ENCODE measurements at places on chromosomes 2 and 18.

DNA sequence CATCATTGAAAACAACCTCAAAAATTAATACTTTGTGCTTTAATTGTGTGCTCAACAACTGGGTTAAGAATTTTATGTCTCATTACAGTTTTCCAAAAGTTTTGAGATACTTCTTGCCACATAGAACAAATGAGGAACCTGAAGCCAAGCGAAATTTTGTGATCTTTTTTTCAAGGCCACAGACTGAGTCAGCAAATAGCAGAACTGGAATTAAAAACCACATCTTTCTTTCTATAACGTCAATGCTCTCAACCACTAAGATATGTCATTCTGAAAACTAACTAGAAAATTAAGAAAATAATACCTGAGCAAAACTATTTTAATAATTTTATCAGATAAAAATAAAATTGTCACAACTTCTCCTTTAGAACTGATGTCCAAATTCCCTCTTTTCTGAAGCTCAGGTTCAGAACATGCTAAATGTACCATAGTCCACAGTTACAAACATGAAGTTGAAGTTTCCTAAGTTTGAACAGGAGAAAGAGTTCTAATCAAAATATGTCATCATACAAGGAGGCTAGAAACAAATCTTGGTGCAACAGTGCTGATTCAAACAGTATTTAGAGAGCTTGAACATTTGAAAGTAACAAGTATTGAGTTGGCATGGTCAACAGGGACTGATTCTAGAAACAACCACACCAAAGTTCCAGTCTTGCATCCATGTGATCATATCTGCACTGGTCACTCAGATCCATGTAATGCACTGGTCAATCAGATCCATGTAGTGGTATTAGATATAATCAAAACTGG lies 27.6 kb upstream of the CALCRL start:
- no peak for DNase-seq

GRCh38 chr2:160510617-160511016 lies 17.0 kb upstream of the RBMS1 start:
- no peak for DNase-seq

DNA sequence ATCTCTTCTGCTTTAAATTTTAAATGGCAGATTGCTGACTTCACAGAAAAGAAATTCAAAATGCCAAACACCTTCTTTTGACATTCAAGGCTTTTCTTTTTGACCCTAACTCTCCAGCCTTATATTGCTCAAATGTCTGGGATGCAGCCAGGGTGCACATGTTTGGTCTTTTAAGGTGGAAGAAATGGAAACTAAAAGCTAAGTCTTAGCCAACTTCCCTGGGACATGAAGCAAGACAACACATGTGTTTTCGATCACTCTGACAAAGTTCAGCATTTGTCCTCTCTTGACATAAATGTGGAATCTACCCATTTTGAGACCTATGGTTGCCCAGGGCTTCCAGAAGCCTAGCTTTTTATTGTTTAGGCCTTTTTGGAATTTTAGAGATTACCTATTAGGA lies 161.6 kb downstream of the RDH14 start:
- no peak for DNase-seq

DNA sequence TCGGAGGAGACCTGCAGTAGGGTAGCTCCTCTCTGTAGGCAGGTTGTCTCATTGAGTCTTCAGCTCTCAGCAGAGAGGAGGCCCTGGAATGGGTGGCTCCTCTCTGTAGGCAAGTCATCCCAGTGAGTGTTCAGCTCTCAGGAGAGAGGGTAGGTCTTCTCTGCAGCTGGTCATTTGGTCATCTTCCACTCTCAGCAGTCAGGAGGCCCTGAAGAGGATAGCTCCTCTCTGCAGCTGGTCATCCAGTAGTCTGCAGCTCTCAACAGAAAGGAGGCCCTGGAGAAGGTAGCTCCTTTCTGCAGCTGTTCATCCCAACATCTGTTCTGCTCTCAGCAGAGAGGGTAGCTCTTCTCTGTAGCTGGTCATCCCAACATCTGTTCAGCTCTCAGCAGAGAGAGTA lies 26.0 kb upstream of the RUFY4 start:
- no peak for DNase-seq

- no peak for DNase-seq
Measured at GRCh38 chr18:77067291-77068061, 65.1 kb downstream of the MBP start.

GRCh38 chr2:159737292-159737916 lies 25.1 kb downstream of the MARCHF7 start:
- DNase-seq: no peak

- peak; percentile 73 for DNase-seq
Measured at GRCh38 chr2:174748948-174749347, 15.3 kb downstream of the CHRNA1 start.

- DNase-seq: no peak
Measured at GRCh38 chr2:239578381-239578780, 177.6 kb upstream of the HDAC4 start.

GRCh38 chr2:88885275-88885674 lies 193.8 kb downstream of the RPIA start:
- DNase-seq: no peak

GRCh38 chr2:230306474-230306873 lies 20.5 kb upstream of the SP140L start:
- no peak for DNase-seq

DNA sequence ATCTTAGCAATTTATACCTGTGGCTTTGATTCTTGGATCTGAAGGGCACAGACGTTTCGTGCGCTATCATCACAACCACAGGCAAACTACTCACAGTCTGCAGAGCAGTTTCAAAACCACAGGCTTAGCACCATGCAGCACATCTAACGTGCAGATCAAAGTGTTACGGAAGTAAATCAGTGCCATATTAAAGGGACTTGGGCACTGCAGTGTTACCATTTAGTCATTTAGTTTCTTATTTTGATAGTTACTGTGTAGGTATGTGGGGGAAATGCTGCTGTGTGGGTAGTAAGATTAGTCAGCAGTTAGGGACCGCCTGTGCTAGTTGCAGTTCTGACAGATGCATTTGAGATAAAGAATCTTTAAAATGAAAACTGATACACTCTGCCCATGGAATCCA lies 384.0 kb downstream of the NBAS start:
- DNase-seq: no peak

- no peak for DNase-seq
Measured at GRCh38 chr2:107108556-107108955, 222.6 kb upstream of the ST6GAL2 start.

DNA sequence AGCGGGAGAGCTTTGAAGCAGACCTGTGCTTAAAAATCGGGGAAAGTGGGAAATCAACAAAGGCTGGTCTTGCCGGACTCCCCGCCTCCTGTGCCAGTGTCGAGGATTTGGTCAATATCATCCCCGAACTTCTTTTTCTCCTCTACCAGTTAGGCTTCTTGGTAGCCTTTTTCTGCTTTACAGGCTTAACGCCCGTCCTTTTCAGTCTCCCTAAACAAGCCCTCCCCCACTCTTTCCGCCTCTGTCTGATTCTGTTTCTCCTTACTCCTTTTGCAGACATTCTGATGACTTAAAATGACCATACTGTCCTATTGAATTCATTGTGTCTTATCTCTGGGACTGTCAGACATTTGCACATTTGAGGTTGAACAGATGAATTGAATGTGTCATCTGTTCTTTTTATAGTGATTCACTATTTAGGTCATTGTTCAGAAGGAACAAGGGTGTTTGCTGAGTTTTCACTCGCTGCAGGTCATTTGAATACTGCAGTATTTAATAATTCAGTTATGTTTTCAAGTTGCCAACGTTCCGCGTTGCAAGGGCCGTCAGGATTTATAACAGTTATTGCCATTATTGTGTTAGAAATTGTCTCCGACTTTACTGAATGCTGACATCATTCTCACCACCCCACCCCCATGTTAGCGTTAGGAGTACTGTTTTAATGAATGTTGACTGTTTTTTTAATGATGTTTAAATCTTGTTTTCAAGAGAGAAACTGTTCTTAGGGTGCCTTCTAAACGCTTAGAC lies 1.1 kb downstream of the ITGAV start:
- no peak for DNase-seq

DNA sequence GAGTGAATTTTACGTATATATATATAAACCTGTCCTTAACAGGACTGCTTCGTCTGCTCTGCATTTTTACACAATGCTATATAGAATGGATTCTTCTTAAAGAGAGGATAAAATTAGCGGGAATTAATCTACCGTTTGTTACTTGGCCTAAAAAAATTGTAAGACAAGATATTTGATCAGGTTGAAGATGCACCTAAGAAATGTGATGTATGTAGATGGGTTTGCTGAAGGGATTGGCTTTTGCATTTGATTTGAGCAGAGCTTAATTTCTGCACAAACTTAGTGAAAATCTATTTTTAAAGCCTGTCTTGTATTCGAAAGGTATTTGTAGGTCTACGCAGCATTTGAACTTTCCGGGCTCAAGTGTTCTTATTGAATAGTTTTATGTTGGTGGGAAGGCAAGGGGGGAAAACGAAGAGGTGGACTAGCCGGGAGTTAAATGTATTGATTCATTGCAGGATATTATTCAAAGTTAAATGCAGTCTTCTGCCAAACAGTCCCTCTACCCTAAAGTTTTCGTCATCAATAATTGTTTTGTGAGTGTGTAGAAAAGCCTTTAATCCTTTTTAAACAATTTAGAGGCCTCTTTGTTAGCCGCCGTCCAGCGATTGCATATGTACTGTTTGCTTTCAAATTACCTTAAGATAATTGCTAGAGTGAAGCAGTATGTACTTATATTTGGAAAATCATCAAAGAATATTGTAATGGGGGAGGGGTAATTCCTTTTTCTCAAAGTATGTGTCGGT lies 1.2 kb downstream of the PPP1CB start:
- DNase-seq: no peak

GRCh38 chr2:68420254-68420910 lies 46.7 kb downstream of the FBXO48 start:
- no peak for DNase-seq

DNA sequence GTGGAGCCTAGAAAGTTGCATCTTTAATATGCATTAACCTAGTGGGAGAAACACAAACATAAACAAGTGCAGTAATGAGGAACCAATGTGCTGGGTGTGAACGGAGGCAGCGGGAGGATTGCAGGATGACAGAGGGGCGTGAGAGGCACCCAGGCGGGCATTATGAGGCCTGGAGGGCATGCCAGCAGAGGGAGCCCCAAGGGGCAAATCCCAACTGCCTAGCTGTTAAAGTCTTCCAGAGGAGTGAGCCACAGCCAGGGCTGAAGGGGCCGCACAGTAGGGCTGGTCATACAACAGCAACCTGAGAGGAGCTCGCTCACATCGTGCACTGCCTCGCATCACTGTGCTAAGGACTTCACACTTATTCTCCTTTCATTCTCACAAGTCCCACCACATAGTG lies 13.3 kb upstream of the PRELID3A start:
- DNase-seq: peak; percentile 79

DNA sequence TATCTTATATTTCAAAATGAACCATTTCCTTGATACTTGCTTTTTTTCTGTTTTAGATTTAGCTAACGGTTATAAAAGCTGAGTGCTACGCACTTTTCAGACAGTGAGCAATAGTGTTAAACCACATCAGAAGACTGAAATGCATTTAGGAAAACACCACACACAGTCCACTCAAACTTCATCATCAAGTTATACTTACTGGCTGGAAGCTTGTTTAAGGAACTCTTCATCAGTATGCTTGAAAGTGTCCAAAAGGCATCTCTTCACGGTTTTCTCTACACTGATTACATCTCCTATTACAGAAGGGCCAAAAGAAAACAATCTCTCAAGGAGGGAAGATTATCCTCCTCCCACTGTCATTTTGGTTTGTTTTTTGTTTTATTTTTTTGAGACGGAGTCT lies 19.7 kb downstream of the ILKAP start:
- no peak for DNase-seq

GRCh38 chr18:67310826-67311225 lies 205.7 kb downstream of the DSEL start:
- DNase-seq: no peak

DNA sequence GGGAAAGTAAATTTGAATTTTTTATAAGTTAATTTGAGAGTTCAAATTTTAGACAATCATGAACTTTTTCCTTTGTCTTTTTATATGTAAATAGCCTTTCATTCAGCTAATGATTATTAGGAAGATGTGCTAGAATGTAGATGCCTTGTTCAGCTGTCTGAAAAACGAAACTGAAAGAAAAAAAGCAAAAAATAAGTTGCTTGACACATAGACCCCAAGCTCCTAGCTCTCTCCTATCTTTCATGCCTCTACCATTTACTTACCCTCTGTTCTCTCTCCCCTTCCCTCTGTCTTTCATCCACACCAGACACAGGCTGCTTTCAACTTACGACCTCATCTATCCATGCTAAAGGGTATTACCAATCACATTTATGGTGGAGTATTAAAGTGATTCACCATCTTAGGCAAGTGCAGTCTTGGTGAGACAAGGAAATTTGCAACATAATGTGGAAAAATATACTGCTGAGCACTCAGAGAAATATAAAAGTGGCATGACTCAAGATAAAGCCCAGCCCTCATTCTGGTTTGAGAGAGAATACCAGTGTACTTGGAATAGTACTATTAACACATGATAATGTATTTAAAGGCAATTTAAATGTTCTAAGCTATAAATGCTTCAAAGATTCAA lies 425.6 kb downstream of the SUCLG1 start:
- no peak for DNase-seq

- no peak for DNase-seq
Measured at GRCh38 chr18:59035591-59035990, 104.1 kb upstream of the SEC11C start.

- DNase-seq: no peak
Measured at GRCh38 chr2:144071461-144071860, 448.5 kb downstream of the ZEB2 start.

DNA sequence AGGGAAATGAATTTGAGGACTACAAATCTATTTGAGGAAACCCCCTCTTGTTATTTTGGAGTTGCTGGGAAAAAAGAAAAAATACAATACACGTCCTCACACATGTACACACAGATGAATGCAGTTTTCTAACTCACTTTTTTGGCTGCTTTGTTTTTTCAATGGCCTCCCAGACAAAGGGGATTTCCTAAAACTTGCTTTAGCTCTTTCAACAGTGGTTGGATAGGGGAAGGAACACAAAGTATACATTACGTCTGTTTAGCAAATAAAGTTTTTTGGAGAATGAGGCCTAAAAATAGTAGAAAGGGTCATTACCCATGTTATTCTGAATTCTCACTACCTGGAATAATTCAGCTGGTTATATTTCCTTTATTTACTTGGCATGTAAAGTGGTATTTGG lies 125.3 kb upstream of the ITGB6 start:
- no peak for DNase-seq

- DNase-seq: no peak
Measured at GRCh38 chr2:56009758-56010458, 86.3 kb upstream of the EFEMP1 start.

DNA sequence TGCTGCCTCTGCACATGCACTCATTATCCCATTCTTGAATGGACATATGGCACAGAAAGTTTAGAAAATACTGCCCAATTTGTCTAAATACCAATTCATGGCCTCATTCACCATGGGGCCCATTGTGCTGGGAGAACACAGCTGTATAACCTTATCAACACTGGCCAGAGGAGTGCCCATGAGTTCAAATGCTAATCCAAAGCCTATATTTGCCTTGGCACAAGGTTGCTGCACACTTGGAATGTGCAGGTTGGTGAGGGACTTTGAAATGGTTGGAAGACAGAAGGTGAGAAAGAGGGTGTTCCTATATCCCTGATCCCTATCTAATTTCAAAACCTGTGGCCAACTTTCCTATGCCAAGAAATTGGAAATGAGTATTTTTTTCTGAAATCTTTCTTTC lies 693.9 kb upstream of the ID2 start:
- DNase-seq: no peak

Measured in D341Med (cell line).